ENCODE measurements at places on chromosomes 7 and 10. TPM values are rescaled to one million over a fixed set of nuclear protein-coding genes. Genes with fewer than 3 reads are reported as not detected.

CNNM1 gene
- total RNA-seq, result 0.20 TPM

PLXDC2 gene
- 16.9 TPM for total RNA-seq

CH25H gene
- total RNA-seq, result 0.76 TPM

PLEKHS1 gene
- total RNA-seq, result not detected

AGFG2 gene
- 28.7 TPM for total RNA-seq

EGR2 gene
- total RNA-seq, result 4.2 TPM

GLI3 gene
- 3.3 TPM for total RNA-seq

HMX2 gene
- total RNA-seq, result not detected

PAX4 gene
- total RNA-seq, result not detected

CDC14C gene
- total RNA-seq, result not detected

C1QL3 gene
- total RNA-seq, result 0.24 TPM

GSDME gene
- 6.0 TPM for total RNA-seq
